ENCODE measurements at places on chromosomes 3 and 15. TPM values are rescaled to one million over a fixed set of nuclear protein-coding genes. Genes with fewer than 3 reads are reported as not detected.

DNA sequence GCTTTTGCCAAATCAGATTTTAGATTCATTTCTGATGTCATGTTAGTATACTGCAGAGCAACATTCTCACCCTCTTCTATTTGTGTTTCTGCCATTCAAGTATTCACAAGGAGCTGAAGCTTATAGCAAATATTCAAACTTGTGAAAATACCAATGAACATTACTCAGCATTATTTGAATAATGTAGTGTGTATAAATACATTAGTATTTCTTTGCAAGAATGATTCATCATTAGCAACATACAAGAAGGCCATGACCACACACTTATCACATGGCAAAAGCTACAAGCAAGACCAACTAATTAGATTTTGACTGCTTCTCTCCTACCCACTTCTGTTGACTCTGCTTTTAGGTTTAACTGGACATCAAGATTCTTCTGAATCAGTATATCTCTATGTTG, 124.9 kb downstream of the IGSF11 start:
- no peak for DNase-seq

CLDN16 gene
- 0.38 TPM for total RNA-seq

DNA sequence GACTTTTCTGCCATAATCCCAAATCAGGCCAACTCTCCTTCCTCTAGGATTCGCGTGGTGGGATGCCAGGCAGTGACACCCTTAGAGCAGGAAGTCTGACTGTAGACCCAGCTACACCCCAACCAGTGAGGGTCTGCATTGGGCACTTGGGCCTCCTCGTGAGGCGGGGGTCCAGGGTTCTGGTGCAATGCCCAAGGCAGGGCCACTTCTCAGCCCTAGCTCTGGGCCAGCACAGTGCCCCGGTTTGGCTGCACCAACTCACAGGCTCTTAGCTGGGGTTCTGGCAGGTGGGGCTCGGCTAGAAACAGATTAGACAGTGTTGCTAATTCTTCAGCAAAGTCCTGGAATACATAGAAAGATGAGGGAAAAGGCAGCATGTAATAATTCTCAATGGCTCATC, 12.7 kb downstream of the CDAN1 start:
- no peak for DNase-seq

DNA sequence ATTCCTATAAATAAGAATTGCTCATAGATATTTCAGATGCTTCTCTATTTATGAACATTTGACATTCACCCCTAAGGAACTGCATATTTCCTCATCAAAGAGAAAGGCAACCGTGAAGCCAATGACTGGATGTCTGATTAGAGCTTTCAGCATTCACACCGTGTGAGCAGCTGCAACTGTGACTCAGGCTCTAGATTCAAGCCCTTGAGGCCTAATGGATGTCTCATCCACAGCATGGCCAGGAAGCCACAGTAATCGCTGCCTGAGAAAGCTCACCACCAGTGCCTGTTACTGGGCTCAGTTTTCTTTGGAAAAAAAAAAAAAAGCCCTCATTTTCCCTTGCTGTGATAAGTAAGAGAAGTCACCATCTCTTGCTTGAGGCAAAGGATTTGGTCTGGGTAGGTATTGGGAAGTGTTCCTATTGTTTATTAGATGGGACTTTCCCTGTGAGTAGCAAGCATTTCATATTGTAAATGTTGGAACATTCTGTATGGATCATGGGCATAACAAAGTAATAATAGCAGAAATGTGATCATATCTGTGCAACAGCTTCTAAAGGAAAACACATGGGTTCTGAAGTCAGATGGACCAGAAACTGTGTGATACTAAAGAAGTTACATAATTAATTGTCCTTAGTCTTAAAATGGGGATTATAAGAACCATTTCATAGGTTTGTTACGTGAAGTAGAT, 783.7 kb downstream of the AGBL1 start:
- no peak for DNase-seq

- no peak for DNase-seq
These were observed 4.9 kb downstream of the PLOD2 start for GRCh38 chr3:146156095-146156494.

DNA sequence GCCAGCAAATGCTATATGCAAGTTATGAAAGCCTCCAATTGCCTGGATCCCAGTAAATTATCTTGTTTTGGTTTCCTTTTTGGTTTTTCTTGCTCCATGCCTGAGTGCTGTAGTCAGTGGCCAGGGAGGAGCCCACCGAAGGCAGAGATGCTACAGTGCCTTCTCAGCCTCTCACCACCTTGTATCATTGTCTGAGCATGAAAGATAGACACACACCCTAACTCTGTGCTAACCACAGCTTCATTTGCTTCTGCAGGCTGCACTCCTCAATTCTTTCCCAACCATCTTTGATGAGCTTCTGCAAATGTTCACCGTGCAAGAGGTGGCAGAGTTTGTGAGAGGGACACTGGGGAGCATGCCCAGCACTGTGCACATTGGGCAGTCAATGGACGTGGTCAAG, 114.5 kb upstream of the MANF start:
- no peak for DNase-seq

DNA sequence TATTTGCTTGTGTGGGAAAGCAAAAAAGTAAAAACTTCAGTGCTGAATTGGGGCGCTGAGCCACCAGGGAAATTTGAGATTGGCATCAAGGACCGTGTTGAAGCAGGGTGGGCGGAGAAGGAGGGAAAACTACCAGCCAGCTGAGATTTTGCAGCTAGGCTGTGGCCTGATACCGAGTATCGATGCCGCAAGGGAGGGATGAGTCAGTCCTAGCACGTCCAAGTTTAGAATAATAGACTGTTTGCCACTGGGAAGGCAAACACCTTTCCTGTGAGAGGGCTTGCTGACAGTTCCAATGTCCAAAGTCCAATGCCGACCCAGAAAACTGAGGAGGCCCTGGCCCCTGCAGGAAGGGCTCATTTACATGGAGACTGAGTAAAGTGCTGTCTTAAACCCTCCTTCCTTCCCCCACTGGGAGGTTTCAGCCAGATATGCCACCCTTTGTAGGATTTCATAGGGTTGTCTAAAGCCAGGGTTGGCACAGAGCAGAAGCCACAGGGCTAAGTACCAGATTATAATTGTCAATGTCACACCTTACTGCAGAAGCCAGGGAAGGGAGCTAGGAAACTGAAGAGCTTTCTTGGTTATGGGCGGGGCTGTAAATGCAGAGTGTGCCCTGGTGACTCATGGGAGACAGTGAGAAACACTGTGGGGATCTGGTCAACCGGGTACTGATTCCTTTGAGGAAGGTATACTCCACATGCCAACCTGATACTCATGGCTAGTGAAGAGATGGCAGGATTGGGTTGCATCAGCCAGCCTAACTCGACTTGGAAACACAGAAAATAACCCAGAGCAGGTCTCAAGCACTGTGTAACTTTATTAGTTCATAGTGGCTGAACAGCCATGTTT, 28.4 kb upstream of the PIK3CB start:
- peak; percentile 87 for DNase-seq

DNA sequence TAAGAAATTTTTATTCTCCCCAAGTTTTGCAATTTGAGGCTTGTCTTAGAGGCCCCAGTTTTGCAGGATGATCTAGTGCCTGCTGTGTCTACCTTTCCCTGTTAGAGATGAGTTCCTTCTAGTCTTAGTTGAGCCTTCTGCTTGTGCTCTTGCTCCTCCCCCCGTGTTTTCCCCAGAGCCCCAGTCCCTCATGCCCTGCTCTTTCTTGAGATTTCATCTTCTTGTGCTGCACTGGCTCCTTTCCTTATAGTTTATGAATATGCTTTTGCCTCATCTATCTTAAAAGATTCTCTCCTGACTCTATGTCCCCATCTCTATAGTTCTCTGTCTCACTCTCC, 4.7 kb downstream of the GAP43 start:
- DNase-seq, result no peak

Measured in endodermal cell (in vitro differentiated cells).